ENCODE measurements at places on chromosomes 1 and 21.

DNA sequence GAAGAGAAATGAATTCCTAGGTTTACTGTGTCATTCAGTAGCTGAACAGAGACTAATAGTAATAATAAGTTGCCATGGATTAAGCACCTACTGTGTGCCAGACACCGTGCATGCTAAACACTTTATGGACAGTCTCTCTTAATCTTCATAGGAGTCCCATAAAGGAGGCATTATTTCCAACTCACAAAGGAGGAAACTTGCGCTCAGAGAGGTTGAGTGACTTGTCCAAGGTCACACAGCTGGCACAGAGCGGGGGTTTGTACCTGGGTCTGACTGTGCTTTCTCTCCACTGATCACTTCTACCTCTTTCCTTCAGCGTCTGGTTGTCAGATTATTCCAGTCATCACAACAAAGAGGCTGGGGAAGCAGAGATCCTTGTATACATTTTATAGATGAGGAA, 91.3 kb downstream of the KIRREL1 start:
- no peak for DNase-seq

- DNase-seq, result no peak
These were observed 41.8 kb upstream of the USP25 start for GRCh38 chr21:15688016-15688415.

GRCh38 chr1:22722901-22723550, 12.4 kb downstream of the EPHB2 start:
- DNase-seq, result no peak

DNA sequence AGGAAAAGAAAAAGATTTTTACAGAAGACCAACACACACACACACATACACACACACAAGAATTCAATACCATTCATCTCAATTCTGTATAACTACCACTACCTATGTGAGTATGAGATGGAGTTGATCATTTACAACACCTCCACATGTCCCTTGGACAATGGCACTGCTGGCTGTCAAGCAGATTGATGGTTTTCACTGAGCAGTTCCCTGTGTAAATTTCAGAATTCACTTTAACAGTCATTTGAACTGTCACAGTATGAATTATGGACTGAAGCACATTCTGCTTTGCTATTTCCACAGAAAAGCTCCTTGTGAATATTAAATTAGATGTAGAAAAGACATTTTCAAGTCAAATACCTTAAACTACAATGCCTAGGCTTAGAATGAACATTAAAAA, 14.3 kb downstream of the KCNT2 start:
- no peak for DNase-seq

DNA sequence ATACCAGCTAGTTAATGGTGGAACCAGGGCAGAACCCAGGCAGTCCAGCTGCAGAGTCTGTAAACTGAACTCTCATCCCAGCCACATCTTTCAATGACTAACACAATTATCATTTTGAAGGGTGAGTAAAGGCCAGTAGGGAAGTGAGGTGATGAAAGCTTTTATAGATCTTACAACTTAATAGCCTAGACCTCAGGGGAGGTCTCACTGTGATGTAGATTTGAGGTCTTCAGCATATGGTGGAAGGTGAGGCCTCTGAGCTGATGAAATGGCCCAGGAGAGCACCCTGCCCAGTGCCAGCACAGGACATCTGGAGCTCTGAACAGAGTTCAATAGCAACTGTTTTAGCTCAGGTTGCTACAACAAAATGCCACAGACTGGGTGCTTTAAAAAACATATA, 44.8 kb upstream of the POU2F1 start:
- no peak for DNase-seq

- no peak for DNase-seq
These were observed 664 bp downstream of the BACE2 start for GRCh38 chr21:41168391-41169257.

- DNase-seq, result no peak
These were observed 38.0 kb downstream of the LBR start for GRCh38 chr1:225389843-225390242.

GRCh38 chr21:39633770-39634181, 21.0 kb downstream of the B3GALT5 start:
- DNase-seq, result no peak

DNA sequence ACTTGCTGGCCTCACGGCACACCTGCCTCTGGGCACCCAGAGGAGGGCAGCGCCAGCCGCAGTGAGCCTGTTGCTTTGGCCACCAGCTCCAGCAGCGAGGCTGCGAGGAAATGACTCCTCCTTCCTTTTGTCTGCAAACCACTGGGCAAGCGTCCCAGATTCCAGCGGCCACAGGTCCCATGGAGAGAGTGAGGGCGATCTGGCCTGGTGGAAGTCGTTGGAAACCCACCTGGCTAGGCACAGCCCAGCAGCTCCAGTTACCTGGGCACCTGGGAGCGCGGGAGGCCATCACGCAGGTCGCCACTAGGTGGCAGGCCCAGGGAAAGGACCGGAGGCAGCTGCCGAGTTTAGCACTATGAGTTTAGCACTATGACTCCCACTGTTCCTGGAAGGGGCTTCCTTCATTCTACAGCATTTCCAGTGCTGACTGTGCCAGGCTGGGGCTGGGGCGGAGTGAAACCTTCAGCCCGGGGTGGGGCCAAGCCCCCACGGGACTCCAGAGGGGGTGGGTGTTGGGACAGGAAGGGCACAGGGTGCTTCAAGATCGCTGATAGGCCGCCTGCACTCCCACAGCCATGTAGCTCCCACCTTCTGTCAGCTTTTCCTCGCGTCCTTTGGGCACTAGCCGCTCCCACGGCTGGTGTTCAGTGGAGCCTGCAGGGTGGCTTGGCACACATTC, 1.1 kb upstream of the ESPN start:
- DNase-seq, result peak; percentile 76

DNA sequence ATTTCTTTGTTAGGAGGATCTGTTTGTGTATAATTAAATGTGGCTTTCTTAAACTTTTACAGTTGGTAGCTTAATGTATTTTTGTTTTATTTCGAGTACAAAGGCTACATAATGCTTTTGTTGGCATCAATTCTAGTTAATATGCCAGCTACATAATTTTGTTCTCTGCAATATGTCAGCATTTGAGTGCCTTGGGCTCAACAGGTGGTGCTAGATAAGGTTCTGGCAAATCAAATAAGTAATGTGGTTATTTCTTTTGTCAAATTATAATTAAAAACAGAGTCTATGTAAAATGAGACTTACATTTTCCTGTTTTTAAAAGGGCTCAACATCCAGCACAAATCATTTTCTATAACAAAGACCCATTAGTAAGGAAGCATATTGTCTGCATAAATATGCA, 410.6 kb upstream of the NR5A2 start:
- no peak for DNase-seq

DNA sequence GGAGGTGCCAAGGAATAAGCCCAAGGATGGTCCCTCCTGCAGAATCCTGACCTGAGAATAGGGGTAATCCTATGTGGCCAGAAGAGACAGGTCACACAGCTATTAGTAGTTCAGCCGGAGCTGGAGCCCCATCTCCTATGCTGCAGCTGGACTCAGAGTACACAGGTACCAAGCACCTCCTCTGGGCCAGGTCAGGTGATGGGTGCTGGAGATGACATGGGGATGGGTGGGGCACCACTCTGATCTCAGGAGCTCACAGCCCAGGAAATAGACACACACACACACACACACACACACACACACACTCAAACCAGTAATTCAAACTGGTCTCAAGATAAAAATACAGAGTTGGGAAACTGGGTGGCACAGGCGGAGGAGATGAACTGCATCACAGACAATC, 54.2 kb upstream of the SSBP3 start:
- peak; percentile 81 for DNase-seq

DNA sequence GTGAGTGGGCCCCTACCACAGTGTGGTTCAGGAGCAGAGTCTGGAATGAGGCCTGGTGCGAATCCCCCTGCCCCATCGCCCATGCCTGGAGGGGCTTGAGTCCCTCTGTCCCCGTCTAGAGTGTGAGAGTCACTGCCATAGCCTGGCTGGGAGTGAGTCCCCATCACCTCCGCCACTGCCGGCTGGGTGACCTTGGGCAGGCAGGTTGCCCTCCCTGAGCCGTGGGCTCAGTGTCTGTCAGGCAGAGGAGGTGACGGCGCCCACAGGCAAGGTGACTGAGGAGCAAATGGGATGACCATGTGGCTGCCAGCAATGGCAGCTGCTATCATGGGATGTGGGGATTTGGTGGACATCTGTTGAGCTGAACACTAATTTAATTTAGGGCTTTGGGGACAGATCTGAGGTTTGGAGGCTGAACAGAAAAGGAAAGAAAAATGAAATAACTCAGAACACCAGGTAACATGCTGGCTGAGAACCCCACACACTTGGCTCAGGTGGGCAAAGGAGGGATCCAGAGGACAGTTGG, 38.1 kb upstream of the GPR153 start:
- DNase-seq, result no peak

GRCh38 chr21:30997541-30997940, 40.7 kb downstream of the KRTAP19-8 start:
- no peak for DNase-seq

DNA sequence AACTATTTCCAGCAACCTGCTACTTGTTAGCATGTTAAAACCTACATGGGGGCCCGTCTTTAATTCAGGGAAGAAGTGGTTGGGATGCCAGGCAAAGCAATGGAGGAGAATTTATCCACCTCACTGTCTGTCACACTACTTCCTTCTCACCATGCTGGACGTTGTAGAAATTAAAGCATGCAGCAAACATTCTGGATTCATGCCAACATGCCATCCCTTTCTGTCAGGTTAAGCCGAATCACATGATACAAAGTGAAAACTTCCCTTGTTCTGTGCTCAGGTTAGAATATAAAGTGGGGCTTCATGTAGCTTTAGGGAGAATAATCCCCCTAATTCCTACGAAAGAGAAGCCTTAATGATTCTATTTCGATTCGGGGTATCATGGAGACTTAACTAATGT, 95.5 kb downstream of the ERG start:
- DNase-seq, result no peak

DNA sequence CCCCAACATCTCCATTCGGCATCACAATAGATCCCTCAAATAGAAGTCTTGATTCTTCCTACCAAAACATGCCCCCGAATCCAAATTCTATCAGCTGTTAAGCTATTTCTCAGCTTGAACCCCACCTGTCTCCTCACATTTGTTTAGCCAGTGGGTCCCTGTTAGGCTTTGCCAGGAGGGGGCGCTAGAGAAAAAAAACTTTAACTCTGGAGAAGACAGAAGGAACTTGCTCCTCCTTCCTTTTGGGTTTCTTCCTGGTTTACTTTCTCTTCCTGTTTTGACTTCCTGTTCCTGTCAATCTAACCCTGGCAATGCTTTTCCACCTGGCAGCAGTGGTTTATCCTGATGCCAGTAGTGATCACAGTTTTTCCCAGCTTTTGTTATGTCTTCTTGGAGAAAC, 95.6 kb upstream of the KCNK1 start:
- DNase-seq, result no peak

GRCh38 chr1:162562470-162562828, 927 bp downstream of the UAP1 start:
- no peak for DNase-seq

DNA sequence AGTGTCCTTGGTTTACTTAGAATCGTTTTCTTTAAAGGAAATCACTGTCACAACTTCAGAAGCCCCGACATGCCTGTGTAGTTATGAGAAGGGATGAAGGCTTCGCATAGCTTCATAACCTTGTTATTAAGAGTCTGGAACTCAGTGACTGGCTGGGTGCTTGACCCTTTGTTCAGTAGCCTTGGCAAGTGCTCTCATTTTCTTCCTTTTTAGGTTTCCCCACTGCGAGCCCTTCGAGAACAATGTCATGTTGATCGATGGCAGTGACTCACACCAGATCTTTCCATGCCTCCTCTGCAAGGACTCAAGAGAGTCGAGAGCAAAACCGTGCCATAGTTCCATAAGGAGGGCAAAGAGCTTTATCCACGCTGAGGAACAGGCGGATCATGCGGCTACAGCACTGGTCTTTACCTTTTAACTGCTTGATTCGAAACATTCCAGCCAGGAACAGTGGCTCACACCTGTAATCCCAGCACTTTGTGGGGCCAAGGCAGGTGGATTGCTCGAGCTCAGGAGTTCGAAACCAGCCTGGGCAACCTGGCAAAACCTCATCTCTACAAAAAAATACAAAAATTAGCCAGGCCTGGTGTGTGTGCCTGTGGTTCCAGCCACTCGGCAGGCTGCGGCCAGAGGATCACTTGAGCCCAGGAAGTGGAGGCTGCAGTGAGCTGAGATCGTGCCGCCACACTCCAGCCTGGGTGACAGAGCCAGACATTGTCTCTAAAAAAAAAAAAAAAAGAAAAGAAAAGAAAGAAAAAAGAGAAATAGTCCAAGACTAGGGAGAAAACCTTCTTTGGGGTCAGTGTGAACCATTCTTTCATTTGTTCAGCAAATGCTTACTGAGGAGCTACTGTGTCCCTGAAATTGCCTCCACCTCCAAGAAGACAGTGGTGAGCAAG, 95.4 kb upstream of the ERRFI1 start:
- no peak for DNase-seq

- no peak for DNase-seq
These were observed 40.4 kb downstream of the UBR4 start for GRCh38 chr1:19169642-19170041.

GRCh38 chr1:230049731-230050130, 17.3 kb upstream of the GALNT2 start:
- DNase-seq, result no peak

DNA sequence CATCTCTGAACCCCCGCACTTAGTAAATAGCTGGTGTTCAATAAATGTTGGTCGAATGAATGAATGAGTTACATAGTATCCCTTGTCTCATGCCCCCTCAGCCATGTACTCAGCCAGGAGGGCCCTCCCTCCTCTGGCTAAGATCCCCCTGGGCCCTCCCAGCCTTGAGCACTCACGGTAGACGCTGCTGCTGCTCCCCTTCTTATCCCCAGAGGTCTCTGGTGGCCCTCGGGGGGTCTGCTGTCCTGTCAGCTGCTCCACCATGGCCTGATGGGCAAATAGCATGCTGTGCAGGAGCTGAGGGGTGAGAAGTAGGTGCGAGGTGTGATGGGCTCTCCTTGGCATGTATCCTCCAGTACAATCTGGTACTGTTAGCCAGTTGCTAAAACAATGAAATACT, 1.9 kb downstream of the ETV3L start:
- DNase-seq, result no peak

DNA sequence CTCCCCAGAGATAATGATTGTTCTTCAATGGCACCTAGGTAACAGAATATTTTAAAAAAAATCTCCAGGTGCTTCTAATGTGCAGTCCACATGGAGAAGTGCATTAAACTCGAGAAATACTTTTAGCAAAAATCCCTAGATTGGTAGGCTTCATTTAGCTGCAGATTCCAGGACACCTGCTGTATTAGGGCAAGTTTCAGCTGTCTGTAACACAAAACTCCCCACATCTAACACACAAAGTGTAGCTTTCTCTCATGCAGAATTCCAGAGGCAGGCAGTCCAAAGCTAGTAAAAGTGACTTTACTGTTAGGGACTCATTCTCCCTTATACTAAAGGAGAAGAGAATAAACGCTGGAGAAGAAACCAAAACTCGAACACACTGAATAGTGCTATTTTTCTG, 1414.3 kb upstream of the B3GALT2 start:
- no peak for DNase-seq

- DNase-seq, result no peak
These were observed 22.7 kb upstream of the ACTL8 start for GRCh38 chr1:17732475-17732874.
